ENCODE measurements at places on chromosomes 11 and 22.

- no peak for DNase-seq
Measured at GRCh38 chr11:34270711-34271110, 87.1 kb downstream of the ABTB2 start.

- DNase-seq: no peak
Measured at GRCh38 chr22:27170491-27170890, 513.1 kb downstream of the MIAT start.

DNA sequence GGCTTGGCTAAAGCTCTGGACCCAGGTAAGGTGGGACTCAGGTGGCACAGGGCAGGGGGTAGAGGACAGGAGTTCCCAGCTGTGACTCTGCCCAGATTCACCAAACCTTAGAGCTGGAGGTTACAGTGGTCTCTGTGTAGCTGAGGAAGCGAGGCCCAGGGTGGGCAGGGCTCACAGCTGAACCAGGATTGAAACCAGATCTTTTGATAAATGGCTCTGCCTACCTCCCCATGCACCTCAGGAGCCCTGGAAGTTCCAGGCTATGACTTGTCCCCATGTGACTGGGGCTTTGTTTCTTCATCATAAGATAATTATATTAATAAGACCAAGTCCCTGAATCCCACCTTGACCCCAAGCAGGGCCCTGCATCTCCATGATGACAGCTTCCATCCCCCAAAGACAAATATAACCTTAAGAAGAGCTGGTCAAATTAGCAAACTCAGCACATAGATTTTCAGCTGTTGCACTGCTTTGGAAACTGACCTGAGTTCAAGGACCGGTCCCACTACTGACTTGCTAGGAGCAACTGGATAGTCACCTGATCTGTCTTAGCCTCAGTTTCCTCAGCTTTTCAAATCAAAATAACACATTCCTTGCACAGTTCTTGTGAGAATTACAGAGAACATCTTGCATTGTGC, 21.3 kb upstream of the TSKU start:
- no peak for DNase-seq

DNA sequence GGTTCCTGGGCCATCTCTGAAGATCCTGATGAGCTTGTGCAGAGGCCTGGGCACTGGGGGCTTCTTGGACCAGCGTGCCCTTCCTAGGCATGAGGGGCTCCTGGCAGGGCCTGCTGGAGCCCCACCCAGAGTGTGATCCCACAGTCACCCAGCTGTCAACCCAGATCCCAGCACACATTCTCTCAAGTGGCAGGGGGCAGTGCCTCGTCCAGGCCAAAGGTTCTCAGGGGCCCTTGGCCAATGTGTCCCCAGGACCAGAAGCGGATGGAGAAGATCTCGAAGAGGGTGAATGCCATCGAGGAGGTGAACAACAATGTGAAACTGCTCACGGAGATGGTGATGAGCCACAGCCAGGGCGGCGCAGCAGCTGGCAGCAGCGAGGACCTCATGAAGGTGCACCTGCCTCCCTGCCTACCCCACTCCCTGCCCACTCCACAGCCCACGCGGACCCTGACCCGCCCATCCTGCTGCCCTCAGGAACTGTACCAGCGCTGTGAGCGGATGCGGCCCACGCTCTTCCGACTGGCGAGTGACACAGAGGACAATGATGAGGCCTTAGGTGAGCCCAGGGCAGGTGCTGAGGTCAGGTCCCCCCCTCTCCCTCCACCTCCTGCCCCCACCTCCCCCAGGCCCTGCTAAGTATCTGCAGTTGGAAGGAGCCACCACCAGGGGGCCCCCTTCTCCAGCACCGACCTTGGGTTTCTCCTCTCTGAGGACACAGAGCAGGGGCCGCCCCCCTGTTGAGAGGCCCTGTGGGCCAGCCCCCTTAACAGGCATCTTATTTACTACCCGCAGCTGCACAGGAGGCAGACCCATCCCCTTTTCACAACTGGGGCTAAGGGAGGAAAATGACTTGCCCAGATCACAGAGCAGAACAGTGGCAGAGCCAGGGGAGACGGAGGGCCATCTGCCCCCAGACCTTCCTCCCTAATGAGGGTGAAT, 14.7 kb downstream of the GGA1 start:
- no peak for DNase-seq

DNA sequence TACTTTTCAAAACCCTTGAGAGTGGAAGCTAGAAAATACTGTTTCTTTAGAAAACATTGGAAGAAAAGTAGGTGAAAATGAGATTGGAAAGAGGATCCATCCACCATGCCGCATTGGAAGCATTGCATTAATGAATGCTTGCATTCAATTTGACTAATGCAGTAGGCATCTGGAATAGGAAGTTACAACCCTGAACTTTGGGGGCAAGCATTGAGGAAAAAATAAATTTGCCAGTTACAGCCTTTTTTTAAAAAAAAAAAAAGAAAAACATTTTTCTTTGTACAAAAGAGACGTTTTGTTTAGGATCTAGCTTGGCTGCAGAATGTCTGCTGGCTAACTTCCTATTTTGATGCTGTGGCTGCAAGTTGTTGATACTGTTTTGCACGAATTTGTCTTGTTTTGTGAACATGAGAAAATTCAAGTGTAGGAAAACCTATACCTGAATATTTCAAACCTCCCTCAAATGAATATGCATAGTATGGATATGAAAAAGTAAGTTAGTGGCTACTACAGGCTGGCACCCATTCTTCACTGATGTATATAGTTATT, 28.1 kb downstream of the RTN3 start:
- no peak for DNase-seq

- no peak for DNase-seq
Measured at GRCh38 chr22:49159711-49160110, 668.0 kb downstream of the BRD1 start.

DNA sequence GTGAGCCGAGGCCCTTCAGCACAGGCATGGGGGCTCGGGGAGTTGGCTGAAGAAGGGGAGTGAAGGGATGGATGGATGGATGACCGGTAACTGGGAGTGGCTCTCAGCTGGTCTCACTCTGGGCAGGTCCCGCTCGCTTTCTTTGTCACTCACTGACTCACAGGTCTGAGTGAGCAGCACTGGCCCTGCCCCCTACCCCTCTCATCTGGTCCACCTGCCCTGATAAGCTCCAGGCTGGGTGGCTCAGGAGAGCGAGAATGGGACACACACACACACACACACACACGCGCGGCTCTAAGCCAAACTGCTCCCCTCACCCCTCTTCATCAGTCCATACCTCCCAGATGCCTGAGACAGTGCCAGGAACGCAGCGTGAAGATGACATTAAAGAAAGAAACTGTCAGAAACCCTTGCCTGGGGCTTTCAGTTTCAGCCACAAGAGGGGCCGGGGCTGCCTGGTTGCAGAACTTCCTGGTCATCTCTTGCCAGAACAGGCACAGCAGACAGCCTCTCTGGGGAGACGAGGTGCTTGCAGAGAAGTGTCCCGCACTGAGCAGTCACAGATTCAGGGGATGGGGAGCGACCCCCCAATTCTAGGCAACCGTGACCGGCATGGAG, 16.5 kb upstream of the SHISAL1 start:
- DNase-seq: no peak

GRCh38 chr11:8065031-8065430, 16.0 kb upstream of the TUB start:
- no peak for DNase-seq

- DNase-seq: no peak
Measured at GRCh38 chr11:85236211-85236610, 390.9 kb downstream of the DLG2 start.

DNA sequence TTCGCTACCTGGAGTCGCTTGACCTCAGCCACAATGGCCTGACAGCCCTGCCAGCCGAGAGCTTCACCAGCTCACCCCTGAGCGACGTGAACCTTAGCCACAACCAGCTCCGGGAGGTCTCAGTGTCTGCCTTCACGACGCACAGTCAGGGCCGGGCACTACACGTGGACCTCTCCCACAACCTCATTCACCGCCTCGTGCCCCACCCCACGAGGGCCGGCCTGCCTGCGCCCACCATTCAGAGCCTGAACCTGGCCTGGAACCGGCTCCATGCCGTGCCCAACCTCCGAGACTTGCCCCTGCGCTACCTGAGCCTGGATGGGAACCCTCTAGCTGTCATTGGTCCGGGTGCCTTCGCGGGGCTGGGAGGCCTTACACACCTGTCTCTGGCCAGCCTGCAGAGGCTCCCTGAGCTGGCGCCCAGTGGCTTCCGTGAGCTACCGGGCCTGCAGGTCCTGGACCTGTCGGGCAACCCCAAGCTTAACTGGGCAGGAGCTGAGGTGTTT, 12.8 kb downstream of the TSKU start:
- DNase-seq: no peak

GRCh38 chr11:66933531-66933930, 24.7 kb downstream of the PC start:
- no peak for DNase-seq

DNA sequence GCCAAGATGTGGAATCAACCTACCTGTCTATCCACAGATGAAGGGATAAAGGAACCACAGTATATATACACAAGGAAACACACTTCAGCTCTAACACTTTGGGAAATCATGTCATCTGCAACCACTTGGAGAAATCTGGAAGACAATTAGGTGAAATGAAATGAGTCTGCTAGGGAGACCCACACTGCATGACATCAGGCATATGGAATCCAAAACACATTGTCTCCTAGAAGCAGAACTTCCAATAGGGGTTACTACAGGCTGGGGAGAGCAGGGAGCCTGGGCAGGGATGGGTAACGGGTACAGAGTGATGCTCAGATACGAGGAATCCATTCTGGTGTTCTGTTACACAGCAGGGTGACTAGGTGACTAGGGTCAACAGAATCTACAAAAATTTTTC, 18.3 kb downstream of the RGL4 start:
- DNase-seq: no peak

GRCh38 chr11:1500466-1501420, 14.2 kb upstream of the MOB2 start:
- no peak for DNase-seq

DNA sequence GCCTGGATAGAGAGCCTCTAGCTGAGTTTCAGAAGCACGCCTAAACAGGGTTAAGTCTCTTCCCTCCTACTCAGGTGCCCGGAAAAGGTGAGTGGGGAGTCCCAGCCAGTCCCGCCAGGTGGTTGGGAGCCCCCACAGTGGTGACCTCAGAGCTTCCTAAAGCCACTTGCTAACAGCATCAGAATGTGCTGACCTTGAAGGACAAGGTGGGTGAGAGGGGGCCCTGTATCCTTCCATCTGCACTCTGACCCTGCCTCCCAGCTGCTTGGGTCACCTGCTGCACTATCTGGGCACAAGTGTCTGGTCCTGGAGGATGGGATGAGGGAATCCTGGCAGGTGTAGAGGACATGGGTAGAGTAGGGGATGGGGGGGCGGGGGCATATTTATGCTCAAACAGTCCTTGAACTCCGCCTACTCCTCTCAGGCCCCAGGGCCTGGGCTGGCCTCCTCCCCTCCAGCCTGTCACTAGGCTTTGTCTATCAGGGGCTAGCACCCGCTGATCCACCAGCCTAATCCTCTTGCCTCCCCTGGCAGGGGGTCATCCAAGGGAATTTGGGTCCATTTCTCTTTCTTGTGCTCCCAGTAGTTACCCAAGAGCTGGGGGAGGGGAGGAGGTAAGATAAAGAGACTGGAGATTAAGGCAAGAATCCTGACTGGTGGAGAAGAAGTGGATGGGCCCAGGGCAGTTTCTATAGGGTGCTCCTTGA, 3.4 kb downstream of the USP2 start:
- DNase-seq: no peak

GRCh38 chr22:41992496-41992895, 6.1 kb upstream of the WBP2NL start:
- DNase-seq: no peak

GRCh38 chr11:31237819-31238760, 131.4 kb downstream of the DCDC1 start:
- DNase-seq: no peak

GRCh38 chr11:124732230-124732629, 7.5 kb upstream of the NRGN start:
- DNase-seq: no peak

- no peak for DNase-seq
Measured at GRCh38 chr11:71155846-71156245, 96.5 kb downstream of the SHANK2 start.

DNA sequence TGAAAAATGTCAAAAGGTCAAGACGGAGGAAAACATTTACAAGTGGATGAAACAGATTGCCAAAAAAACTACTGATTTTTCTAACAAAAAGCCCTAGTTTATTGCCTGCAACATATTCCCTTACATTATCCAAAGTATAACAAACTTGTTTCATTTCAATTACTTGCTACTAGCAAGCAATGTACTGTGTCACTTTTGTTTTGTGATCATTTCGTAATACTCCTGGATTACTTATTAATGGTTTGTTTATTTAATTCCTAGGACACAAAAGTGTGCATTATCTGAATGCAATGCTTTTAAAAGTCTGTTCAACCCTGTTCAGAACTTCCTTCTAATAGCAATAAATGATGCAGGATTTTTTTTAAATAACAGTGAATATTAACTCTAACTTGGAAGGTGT, 50.9 kb downstream of the CCDC34 start:
- DNase-seq: no peak

DNA sequence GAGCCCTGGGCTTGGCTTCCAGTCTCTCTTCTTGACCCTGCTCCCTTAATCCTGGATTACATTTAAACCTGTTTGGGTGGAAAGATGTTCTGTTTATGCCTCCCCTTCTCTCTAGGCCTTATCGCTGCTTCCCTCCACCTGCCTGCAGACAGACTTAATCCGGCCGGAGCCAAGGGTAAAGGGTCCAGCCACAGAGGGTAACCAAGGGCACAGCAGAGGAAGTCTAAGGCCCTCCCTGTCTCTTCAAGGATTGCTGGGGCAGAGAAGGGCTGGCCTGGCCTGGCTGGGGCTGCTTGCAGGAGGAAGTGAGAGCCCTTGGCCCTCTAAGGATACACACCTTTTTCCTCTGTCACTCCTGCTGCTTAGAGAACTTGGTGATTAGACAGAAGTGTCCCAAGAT, 2.1 kb downstream of the GAL3ST3 start:
- no peak for DNase-seq

DNA sequence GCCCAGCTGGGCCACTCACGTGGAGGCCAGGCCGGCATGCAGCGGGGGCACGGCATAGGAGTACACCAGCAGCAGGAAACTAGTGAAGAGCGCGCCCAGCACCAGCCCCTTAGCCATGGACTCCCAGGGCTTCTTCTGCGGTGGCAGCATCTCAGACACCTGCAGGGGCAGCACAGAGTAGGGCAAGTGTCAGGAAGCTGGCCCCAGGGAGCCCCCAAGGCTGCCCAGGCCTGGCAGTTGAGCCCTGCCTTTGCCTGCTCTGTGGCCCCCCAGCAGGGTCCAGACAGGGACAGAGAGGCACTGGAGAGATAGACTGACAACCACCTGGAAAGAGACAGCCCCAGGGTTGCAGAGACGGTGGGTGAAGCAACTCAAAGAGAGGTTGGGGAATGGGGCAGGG, 10.7 kb upstream of the SEC14L6 start:
- no peak for DNase-seq

DNA sequence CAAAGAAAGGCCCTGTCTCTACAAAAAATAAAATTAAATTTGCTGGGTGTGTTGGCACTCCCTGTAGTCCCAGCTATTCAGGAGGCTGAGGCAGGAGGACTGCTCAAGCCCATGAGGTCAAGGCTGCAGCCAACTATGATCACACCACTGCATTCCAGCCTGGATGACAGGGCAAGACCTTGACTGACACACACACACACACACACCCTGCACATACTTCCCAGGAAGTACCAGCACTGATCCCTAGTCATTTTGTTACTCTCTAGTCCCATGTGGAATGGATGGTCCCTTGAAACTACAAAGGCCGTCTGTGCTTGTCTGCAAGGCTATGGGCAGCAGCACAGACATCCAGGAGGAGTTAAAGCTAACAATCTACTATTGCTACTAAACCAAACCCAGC, 59.7 kb upstream of the CYP2D6 start:
- no peak for DNase-seq

Data from stimulated activated CD4-positive, alpha-beta T cell treated with anti-CD3 and anti-CD28 coated beads, Interleukin-15, amount 100 ng/mL, for 48 hours (primary cell).